Tongue (tissue), 3 donors: ENCODE measurements at places on chromosomes 11 and 22.

DNA sequence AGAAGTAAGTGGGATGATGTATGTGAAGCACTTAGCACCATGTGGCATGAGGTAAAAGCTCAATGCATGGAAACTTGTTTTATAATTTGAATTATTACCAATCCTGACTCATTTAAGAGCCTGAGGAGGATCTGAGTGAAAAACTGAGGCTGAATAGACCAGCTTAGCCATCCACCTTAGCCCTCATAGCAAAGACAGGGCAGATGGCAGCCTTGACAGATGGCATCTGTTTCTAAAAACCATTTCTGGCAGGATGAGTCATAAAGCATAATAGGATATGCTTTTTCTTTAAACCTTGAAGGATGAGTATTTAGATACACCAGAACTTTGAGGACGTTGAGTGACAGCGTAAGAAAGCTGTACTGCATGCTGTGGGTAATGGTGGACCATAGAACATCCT lies 61.0 kb upstream of the NAV2 start:
- no peak for DNase-seq

DNA sequence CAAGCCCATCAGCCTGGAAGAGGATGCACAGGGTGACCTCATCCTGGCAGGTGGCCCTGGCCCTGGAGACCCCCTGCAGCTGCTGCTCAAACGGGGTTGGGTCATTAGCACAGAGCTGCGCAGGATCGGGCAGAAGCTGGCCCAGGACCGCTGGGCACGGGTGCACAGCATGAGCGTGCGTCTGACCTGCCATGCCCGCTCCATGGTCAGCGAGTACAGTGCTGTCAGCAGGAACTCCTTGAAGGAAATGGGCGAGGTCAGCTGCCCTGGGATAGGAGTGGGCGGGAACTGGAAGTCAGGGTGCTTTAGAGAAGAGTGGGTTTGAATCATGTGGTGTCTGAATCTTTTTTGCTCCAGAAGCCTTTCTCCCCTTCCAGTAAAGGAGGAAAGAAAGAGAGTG lies 61.1 kb downstream of the INSC start:
- no peak for DNase-seq

GRCh38 chr11:82771781-82772180 lies 38.1 kb upstream of the FAM181B start:
- peak; percentile 5 for DNase-seq

DNA sequence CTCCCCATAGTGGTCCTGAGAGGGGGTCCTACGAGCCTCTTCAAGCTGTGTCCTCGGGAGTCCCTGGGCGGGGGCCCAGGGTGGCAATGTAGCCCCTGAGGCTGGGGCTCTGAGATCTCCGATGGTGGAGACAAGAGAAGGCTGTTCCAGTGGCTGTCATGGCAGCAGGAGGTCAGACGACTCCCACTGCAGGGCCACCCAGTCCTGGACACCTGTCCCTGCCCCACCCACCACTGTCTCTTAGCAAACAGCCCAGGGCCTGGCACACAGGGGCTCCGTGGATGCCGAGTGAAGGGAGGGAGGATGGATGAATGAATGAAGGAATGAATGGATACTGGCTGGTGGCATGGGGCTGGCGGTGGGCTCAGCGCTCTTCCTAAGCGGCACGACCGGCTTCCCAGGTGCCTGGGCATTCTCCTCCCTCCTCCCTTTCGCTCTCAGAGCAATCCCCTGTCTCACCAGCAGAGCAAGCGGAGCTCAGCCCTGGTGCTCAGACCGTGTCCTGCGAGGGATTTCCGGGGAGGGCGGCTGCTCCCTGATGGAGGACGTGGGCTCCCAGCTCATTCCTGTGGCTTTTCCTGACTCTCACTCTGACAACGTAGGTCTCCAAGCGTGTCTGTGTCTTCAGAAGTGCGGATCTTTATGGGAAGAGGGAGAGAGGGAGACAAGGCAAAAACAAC lies 1272.6 kb downstream of the BRD1 start:
- no peak for DNase-seq

- DNase-seq, result peak; percentile 19
Observed at GRCh38 chr11:93444617-93445073, 98.5 kb downstream of the SMCO4 start.

GRCh38 chr11:77411137-77411707 lies 62.7 kb downstream of the PAK1 start:
- DNase-seq, result peak; percentile 42
